Cerebellum (tissue), 4 donors: ENCODE measurements at places on chromosomes 7 and 10. TPM values are rescaled to one million over a fixed set of nuclear protein-coding genes. Genes with fewer than 3 reads are reported as not detected.

GRCh38 chr7:103752995-103753394 lies 236.5 kb downstream of the RELN start:
- no peak for DNase-seq

The ST8SIA6 gene
- total RNA-seq, result 5.2 TPM

GRCh38 chr10:11134411-11134810 lies 116.7 kb downstream of the CELF2 start:
- no peak for DNase-seq

The CHN2 gene
- 36.4 TPM for total RNA-seq

The MRLN gene
- total RNA-seq, result 12.2 TPM

DNA sequence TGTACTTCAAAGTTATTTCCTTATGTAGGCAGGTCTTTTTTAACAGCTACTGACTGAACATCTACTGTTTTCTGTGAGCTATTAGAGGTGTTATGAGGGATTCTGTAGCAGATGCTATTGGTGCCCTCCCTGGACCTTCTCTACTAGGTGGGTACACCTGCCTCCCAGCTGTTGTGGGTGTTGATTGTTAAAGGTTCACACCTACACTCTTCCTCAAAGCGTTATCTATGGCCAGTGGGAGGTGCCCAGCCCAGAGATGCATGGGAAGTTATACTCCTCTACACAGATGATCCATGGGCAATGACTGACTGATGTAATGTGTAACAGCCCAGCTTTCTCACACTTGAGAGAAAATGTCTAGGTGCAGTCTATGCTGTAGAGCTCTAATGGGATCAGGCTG lies 127.7 kb downstream of the PRKG1 start:
- DNase-seq, result no peak

DNA sequence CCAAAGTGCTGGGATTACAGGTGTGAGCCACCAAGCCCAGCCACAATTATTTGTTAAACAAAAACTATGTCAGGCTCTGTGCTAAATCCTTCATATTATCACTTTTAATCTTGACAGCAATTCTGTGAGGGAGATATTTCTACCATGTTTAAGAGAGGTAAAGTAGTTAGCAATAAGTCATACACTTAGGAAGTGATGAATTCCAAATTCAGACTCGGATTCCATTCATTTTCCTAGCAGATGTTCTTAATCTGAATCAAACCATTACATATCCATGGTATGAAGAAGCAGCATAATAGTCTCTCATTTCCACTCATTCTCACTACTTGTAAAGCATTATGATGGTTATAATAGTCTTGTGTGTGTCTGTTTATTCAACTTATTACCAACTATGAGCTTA lies 2.9 kb upstream of the CD36 start:
- no peak for DNase-seq

GRCh38 chr7:47759056-47759706 lies 177.3 kb upstream of the TNS3 start:
- no peak for DNase-seq

The FAS gene
- 3.1 TPM for total RNA-seq

The ENTPD1 gene
- 12.2 TPM for total RNA-seq

The SOSTDC1 gene
- total RNA-seq, result 2.4 TPM

- no peak for DNase-seq
These were observed 54.7 kb upstream of the STEAP4 start for GRCh38 chr7:88361357-88361756.

DNA sequence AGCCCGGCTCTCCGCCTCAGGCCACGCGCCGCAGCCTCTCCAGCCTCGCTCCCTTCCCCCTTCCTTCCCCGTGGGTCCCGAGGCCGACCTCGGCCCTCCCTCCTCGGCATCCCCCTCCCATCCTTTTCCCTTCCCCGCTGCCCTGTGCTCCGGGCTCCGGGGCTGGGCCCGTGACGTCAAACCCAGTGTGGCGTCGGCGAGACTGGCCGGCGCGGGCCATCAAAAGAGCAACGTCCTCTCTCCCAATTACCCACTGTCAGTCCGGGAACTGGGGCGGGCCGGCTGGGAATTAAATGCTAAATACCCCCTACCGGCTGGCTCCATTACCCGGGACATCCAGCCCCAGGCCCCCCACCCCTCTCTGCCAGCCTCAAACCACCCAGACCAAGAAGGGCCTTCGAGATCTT lies 2.6 kb upstream of the GATA3 start:
- no peak for DNase-seq

DNA sequence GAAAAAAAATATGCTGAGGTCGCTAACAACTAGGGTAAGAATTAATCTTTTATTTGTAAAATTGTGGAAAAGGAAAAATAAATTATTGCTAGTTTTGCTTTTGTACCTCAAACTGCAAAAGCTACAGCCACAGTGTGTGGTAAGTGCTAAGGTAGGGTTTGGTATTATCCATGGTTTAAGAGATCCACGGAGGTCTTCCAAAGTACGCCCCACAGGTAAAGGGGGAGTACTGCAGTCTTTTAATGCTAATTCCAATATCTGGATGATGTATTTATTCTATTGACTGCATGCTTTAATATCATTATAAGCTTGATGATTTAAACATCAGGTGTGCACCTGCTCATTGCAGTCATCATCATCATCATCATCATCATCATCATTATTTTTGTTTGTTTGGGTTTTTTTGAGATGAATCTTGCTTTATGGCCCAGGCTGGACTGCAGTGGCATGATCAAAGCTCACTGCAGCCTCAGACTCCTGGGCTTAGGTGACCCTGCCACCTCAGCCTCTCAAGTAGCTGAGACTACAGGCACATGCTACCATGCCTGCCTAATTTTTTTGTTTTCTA lies 38.4 kb upstream of the BMS1 start:
- DNase-seq, result no peak

DNA sequence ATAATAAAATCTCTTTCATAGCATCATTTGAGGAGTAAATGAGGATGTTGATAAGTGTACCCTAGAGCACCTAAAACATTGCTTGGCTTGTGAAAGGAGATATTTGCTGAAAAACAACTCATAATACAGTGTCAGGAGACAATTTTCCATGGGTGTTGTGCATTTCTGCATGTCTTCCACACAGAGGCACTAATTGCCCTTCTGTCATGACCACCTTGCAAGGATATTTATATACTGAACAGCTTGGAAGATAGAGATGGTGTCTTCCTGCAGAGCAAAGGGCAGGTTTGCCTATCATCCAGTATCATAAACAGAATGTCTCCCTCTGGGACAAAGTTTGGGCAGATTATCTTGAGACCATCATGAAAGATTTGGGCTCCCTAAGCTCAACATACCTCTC lies 495.2 kb upstream of the LRRN3 start:
- peak; percentile 26 for DNase-seq

DNA sequence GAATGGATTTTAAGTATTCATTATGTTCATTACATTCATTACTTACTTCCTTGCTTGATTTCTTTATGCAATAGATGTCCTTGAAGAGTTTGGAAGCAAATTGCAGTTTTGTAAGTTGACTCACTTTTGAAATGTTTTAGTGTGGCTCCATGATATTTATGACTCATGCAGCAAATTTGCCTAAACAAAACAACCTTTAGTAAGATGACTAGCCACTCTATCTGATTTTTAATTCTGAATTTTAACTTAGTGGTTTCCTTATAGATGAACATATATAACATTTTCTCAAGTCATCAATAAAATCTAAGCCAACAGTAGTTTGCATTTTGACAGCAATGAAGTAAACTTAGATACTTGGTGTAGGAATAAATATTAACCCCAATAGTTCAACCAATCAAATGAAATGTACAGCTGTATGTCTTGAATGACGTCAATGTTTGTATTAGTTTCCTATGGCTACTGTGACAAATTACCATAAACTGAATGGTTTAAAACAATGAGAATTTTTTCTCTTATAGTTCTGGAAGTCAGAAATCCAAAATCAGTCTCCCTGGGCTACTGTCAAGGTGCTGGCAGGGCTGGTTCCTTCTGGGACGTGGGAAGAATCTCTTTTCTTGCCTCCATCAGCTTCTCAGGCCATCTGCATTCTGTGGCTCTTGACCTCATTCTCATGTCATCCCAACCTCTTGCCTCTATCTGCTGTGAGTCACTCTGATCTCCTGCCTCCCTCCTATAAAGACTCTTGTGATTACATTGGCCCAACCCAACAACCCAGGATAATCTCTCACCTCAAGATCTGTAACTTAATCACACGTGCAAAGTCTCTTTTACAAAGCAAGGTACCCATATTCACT lies 73.4 kb downstream of the AHR start:
- no peak for DNase-seq

DNA sequence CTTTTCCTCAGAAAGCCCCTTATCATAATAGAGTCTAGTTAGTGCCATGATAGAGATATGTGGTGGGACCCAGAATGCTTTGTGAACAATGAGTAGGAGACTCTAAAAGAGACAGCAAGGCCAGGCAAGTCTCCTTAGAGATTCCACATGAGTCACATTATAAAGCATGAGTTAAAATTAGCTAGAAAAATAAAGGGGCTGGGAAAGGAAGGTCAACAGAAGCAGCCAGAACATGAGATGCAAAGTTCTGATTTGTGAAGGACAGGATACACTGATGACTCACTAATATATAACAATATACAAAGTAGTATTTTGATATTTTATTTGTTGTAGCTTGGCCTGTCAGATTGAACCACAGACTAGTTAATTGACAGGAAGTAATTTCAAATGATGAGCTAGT lies 25.3 kb upstream of the SNX13 start:
- DNase-seq, result no peak

The MMP21 gene
- total RNA-seq, result 0.09 TPM

DNA sequence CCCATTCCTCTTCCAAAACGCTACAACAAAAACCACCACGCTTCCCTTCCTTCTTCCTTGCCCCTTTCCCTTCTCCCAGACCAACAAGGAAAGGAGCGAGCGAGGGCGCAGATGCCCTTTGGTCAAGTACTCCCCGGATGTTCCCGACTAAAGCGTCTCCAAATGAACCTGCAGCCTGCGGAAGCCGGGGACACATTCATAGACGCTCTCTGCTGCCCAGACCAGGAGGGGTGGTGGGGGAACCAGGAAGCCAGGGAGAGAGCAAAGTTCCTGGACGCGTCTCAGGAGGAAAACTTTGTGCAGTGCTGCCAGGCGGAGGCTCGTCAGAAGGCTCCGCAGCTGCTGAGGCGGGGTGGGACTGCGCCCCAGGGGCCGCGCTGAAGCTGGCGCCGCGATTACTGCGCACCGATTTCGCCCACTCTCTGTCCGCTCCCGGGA lies 754 bp downstream of the SEMA3D start:
- no peak for DNase-seq

The ACSL5 gene
- 2.0 TPM for total RNA-seq

The POU6F2 gene
- total RNA-seq, result 1.00 TPM

DNA sequence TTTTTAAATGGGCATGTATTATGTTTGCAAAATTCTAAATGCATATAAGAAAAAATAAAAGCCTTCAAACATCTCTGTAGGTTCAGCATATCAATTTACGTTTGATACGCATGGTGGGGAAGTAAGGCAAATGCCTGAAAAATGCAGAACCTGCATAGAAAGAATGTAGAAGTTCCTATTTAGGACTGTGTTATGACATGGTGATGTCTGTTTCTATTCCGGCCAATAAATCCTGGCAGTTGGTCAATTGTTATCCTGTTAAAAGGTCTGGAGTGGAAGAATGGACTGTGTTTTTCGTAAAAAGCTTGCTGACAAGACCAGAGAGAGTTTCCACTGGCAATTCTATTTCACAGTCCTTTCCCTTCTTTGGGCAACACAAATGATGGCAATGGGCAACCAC lies 49.6 kb upstream of the CAV2 start:
- DNase-seq, result no peak

GRCh38 chr7:110718503-110719205 lies 372.3 kb upstream of the LRRN3 start:
- no peak for DNase-seq

- no peak for DNase-seq
These were observed 437.6 kb downstream of the PCDH15 start for GRCh38 chr10:54363390-54363789.

The NXPH1 gene
- 22.4 TPM for total RNA-seq

GRCh38 chr10:25453619-25454018 lies 278.8 kb downstream of the GPR158 start:
- no peak for DNase-seq

GRCh38 chr10:60760711-60761210 lies 17.5 kb upstream of the CDK1 start:
- DNase-seq, result no peak

GRCh38 chr10:74586088-74586585 lies 240.3 kb upstream of the KAT6B start:
- DNase-seq, result peak; percentile 15

- DNase-seq, result no peak
These were observed 126.9 kb downstream of the IPMK start for GRCh38 chr10:58140691-58141347.

The OR2A12 gene
- not detected for total RNA-seq

The CEP55 gene
- total RNA-seq, result 6.4 TPM

- DNase-seq, result no peak
These were observed 52.4 kb downstream of the ZNF365 start for GRCh38 chr10:62426600-62426999.

The JCAD gene
- total RNA-seq, result 19.0 TPM

The ADAM22 gene
- total RNA-seq, result 111 TPM

The FAM25G gene
- not detected for total RNA-seq

The ZNF398 gene
- total RNA-seq, result 24.6 TPM

- no peak for DNase-seq
These were observed 160.9 kb upstream of the NPY start for GRCh38 chr7:24123076-24123475.

The FFAR4 gene
- total RNA-seq, result 0.18 TPM

The TMEM130 gene
- total RNA-seq, result 7.6 TPM

GRCh38 chr7:33901199-33901598 lies 4.1 kb upstream of the BMPER start:
- no peak for DNase-seq
